BJ (cell line): ENCODE measurements at places on chromosomes 2 and 18. TPM values are rescaled to one million over a fixed set of nuclear protein-coding genes. Genes with fewer than 3 reads are reported as not detected.

ADAM23 gene
- polyA plus RNA-seq: 1.3 and 1.7 TPM in 2 replicates

RTP5 gene
- not detected in 2 replicates for polyA plus RNA-seq

ATP8B1 gene
- polyA plus RNA-seq: 53.3 and 84.5 TPM in 2 replicates

BOLL gene
- polyA plus RNA-seq: not detected in 2 replicates

MAL gene
- polyA plus RNA-seq: not detected in 2 replicates

PDCL3 gene
- 10.9 and 20.9 TPM in 2 replicates for polyA plus RNA-seq

GRB14 gene
- 0.29 and 0.32 TPM in 2 replicates for polyA plus RNA-seq

FSIP2 gene
- polyA plus RNA-seq: 0.17 and 0.55 TPM in 2 replicates

DSEL gene
- polyA plus RNA-seq: 19.9 and 44.5 TPM in 2 replicates

TGFA gene
- 0.06 and 0.13 TPM in 2 replicates for polyA plus RNA-seq

SLC23A3 gene
- polyA plus RNA-seq: 1.1 and 1.3 TPM in 2 replicates

LINC00305 gene
- polyA plus RNA-seq: not detected in 2 replicates

CTAGE1 gene
- 0.06 TPM in 1 of 2 replicates, not detected in the other for polyA plus RNA-seq

CPLX4 gene
- not detected in 2 replicates for polyA plus RNA-seq

COLEC11 gene
- 0.07 and 0.15 TPM in 2 replicates for polyA plus RNA-seq

RAMP1 gene
- polyA plus RNA-seq: 5.7 and 10.8 TPM in 2 replicates

PCARE gene
- not detected in 2 replicates for polyA plus RNA-seq
